ENCODE measurements at places on chromosomes 1 and 21.

GRCh38 chr1:46180082-46180616 lies 3.9 kb upstream of the P3R3URF start:
- peak; percentile 68 for DNase-seq

DNA sequence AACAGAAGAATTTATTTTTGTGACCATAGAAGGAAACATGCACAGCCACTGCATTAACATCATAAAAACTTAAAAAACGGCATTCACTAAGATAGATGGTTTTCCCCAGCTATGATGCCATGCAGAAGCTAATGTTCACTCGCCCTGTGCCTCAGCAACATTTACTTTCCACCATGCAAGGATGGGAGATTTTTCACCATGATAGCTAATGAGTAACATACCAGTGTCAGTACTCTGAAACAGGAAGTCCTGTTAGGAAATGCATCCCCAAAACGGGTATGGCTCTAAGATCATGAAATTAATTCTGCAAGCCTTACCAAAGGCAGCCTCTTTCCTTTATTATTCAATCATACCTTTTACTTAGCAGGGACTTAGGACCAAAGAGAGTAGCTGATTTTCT lies 17.5 kb upstream of the VAMP3 start:
- DNase-seq = no peak

GRCh38 chr1:74316302-74316701 lies 81.1 kb downstream of the TNNI3K start:
- DNase-seq = no peak

DNA sequence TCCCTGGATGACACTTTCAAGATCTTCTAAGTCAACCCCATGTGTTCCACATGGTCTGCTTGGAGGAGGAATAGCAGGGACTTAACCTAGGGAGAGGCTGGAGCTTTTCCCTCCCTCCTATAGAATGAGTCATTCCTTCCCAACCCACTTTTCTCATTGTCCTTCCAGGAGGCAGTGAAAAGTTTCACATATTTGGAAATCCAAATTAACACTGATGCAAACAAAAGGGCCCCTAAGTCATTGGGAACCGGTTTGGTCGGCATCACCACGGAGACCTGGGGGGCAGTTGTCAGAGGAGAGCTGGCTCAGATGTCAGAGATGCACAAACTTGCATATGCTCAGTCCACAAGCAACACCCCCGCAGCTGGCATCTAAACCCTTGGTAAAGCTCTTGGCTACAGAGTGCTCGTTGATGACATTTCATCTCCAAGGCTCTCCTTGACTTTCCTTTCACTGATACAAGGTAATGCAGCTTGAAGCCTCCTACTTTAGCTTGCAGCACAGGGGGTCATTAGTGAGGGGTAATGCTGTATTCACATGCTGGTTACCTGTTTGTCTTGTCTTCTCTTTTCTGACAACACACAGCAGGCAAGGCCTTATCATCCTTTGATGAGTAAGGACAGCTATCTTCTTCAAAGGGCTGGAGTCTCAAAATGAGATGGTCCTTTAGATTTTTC lies 12.3 kb upstream of the LRRC8D start:
- no peak for DNase-seq

GRCh38 chr1:77040826-77041225 lies 173.5 kb downstream of the ST6GALNAC5 start:
- no peak for DNase-seq

GRCh38 chr1:224505454-224506093 lies 71.0 kb upstream of the WDR26 start:
- DNase-seq = no peak

DNA sequence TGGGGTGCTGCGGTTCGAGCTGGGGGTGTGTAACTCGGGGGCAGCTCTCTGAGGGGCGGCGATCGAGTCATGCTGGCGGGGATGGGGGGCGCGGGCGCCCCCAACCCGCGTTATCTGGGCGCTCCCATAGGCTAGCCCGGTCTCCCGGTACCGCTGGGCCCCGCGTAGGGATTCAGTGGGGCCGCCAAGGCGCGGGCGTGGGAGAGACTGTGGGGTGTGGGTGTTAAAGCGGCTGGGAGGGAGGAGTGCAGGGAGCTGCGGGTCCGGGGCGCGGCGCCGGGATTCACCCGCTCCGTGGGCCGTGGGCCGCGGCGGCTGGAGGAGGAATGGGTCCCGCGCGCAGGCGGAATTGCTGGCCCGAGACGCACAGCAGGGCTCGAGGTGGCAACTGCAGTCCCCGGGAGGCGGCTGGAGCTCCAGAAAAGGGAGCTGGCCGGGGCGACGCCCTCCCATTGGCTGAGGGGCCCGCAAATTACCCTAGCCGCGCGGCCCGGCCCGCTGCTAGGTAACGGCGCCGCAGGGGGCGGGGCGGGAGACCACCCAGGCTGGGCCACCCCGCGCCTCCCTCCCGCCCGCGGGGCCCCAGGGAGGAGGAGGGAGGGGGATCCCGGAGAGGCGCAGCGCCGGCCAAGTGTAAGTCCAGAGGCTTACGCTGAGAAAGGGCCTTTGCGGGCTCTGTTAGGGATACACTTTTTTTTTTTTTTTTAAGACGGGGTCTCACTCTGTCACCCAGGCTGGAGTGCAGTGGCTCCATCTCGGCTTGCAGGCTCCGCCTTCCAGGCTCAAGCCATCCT lies at the start of gene PTCH2:
TSS of gene PTCH2 (minus strand) at position 392 of the 794 bp plus-strand sequence. CDS start at position 71, 321 bp downstream.
- DNase-seq = peak; percentile 81

- DNase-seq = no peak
Observed at GRCh38 chr1:243421784-243422183, 165.9 kb downstream of the SDCCAG8 start.

DNA sequence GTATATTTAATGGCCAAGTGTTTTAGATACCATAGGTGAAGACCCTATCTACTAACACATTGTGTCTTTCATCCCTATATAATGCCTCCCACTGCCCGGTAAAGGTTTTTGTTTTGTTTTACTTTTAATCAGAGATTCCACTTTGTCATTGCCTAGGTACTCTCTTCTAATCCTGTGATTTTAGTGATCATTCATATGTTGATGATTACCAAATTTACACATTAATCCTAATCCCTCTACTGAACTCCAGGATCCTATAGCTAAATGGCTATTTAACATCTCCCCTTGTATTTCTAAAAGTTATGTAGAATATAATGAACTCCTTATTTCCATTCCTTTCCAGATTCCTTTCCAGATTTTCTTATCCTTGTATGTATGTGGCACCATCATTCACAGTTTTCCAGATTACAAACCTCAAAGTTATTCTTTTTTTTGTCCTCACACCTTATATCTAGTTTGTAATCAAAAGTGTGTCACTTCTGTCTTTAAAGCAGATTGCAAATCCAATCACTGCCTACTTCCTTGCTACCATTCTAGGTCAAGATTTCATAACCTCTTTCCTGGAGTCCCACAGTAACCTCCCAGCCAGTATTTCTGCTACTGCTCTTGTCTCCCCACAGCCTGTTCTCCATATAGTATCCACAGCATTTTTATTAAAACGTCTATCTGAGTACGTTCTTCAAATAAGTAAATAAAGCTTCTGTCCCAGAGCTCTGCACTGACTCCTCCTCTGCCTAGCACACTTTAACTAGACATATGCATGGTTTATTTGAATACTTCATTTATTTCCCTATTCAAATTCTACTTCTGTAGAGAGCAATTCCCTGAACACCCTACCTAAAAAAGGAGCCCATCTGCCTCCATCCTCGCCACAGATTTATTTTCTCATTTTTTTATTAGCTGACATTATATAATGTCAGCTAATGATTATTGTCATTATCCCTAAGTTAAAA lies 157.8 kb downstream of the KCNT2 start:
- no peak for DNase-seq

DNA sequence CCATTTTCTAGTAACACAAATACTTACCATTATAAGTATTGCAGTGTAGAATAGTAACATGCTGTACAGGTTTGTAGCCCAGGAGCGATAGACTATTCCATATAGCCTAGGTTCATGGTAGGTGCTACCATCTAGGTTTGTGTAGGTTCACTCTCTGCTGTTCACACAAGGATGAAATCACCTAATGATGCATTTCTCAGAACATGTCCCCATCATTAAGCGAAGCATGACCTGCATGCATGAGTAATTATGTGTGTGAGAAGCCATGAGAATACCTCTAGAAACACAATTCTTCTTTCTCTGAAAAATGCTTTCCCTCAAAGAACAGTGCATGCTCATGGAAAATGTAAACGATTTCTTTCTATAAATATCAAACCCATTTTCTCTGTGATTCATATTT lies 69.3 kb downstream of the NR5A2 start:
- no peak for DNase-seq

GRCh38 chr1:174877208-174877673 lies 122.5 kb upstream of the CACYBP start:
- DNase-seq = peak; percentile 90

DNA sequence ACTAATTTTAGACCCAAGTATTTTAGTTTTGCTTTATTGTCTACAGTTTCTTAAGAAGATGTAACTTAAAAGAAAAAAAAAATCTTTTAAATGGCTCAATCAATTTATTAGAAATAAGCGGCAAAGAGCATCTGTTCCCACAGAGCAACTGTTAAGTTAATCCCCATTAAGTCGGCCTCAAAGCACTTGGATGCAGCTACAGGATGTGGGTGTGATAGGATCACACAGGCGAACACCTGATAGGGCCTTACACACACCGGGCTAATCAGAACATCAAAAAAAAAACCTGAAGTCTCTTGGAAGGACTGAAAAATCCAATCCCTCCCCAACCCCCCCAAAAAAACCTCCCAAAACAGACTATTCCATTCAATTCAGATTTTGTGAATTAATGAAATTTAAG lies 23.0 kb downstream of the APP start:
- DNase-seq = no peak

- DNase-seq = no peak
Observed at GRCh38 chr1:164895026-164895912, 336.3 kb downstream of the PBX1 start.

- DNase-seq = no peak
Observed at GRCh38 chr1:97158691-97159096, 437.1 kb downstream of the PTBP2 start.

GRCh38 chr1:76260279-76260678 lies 185.7 kb downstream of the ST6GALNAC3 start:
- no peak for DNase-seq

DNA sequence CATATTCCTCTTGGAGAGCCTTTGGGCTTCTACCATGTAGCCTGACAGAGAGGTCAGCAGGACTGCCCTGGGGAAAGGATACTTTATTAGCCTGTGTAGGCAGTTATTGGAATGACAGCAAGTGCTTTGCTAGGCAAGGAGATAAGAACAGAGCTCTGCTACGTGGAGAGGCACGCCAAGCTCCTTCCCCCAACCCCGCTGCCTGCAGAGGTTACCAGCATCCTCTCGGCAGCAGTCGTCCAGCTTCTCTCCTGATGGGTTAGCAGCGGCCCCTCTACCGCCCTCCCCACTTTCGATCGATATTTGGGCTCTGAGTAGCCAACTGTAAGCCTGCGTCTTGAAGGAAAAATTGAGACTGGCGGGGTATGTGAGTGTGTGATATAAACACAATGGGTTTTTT lies 122.3 kb downstream of the DHRS3 start:
- no peak for DNase-seq

DNA sequence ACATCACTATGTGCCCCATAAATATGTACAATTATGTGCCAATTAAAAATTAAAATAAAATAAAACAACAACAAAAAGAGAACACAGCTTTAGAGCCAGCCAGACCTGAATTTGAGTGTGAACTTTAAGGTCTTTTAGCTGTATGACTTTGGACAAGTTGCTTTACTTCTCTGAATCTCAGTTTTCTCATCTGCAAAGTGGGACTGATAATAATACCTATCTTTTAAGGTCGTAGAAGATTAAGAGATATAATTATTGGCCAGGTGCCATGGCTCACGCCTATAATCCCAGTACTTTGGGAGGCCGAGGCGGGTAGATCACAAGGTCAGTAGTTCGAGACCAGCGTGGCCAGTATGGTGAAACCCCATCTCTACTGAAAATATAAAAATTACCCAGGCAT lies 3.3 kb upstream of the VPS72 start:
- DNase-seq = no peak

DNA sequence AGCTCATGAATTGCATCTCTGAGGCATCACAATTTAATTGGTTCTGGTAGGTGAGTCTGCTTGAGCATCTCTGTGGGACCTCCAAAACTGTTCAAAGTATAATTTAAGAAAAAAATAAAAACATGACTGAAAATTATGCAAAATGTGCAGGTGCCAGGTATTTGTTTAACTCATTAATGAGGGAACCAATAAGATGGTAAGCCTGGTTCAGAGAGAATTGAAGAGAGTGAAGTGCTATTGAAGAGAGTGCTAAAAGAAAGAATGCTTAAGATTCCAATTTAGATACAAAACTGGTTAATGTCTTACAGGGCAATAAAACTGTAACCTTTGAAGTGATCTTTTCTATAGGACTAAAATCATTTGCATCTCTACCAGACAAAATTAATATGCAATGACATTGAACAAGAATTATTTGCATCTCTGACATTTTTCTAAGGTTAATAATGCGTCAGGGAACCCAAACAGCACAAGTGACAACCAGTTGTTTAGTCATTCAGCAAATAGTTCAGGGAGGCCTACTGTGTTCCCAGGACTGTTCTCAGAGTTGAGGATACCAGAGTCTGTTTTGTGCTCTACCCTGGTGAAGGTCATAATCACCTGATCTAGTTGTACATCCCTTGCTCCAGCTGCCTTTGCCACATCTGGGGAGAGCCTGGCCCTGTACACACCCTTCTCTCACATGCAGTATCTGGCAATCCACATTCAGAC lies 183.5 kb downstream of the PATJ start:
- DNase-seq = no peak

GRCh38 chr1:11485191-11485590 lies 6.2 kb downstream of the DISP3 start:
- no peak for DNase-seq

GRCh38 chr1:174209347-174210187 lies 50.2 kb downstream of the RABGAP1L start:
- no peak for DNase-seq

- no peak for DNase-seq
Observed at GRCh38 chr1:168216171-168216570, 9.6 kb upstream of the SFT2D2 start.

- no peak for DNase-seq
Observed at GRCh38 chr1:90964444-90965035, 57.3 kb downstream of the ZNF644 start.

GRCh38 chr1:222732216-222733159 lies 4.5 kb upstream of the FAM177B start:
- no peak for DNase-seq

- DNase-seq = no peak
Observed at GRCh38 chr1:199954699-199955098, 72.8 kb upstream of the NR5A2 start.

GRCh38 chr1:53869454-53870117 lies 20.0 kb downstream of the YIPF1 start:
- no peak for DNase-seq

DNA sequence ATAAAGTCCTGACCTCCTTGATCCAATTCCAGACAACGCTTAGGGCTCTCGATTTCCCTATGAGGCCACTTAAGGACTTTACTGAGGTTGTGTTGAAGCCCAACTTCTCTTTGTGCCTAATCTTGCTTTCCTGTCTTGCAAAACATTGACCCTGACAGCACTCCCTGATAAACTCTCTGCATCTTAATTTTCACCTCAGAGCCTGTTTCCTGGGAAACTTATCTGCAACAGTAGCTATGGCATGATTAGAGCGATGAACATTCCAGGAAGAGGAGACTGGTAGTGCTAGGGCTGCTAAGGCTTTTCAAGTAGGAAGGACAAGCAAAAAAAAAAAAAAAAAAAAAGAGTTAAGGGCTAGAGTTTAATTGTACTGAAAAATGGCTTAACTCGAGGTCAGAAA lies 118.9 kb downstream of the RGS21 start:
- no peak for DNase-seq
